AG09309 (cell line): ENCODE measurements at places on chromosomes 7 and 10.

DNA sequence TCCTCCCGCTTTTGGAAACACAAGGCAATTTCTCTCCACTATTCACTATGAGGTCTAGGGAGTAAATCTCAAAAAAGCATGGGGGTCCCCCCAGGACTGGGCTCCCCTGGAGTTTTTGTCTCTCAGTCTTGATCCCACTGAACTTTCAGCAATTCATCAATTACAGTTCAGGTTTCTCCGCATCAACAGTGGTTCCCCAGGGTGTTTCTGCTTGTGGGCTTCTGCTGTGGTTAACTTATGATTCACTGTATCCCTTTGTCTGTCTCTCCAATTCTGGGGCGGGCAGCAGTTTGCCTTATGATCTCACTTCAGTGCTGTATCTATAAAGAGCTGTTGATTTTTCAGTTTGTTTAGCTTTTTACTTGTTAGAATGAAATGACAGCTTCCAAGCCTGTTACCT is 142.6 kb upstream of the CDC14C start:
- no peak for DNase-seq

- no peak for DNase-seq
These were observed 48.3 kb upstream of the FAM171A1 start for GRCh38 chr10:15419279-15419874.

DNA sequence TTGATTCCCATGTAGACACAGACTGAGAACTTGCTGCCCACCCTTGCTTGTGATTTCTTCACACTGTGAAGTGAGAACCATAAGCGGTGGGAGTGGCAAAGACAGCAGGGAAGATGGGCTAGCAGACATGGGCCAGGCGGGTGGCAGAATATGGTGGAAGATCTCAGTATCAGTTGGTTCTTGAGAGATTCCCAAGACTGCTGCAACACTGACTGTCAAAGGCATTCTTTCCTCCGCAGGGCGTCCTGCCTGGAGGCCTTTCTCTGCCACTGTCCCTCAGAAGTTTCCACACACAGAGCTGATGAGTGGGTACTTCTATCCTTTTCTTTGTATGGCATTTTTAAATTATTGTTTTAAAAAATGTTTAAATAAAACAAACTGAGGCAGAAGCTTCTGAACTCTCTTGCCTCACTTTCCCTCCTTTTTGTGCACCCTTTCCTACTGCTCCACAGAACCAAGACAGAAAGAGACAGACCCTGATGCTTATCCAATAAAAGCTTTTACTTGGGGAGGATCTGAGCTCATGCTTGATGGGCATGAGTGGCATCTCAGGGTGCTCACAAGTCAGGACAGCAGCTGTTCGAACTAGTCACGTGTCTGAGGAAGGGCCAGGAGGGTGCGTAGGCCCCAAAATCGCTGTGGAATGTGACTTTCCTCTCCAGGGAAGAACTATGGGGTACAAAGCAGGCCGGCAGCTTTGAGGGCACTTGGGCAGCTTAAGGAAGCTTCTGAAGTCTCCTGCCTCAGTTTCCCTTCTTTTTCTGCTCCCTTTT is 104.7 kb upstream of the PCGF5 start:
- DNase-seq = no peak

DNA sequence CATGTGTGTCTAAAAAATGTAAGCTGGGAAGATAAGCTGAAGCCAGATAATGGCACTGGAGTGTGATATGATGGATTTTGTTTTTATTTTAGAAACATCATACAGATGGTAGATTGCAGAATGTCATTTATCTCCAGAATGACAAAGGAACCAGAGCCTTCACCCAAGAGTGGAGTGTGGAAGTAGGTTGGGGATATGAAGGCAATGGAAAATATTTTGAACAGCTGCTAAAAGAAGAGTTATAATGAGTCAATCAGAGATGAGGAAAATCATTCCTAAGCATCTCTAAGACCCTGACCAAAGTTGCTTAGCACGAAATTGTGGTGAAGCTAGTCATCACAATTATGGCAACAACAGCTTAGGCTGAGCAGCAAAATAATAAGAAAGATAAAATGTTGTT is 39.8 kb upstream of the POM121L12 start:
- no peak for DNase-seq

- DNase-seq = no peak
These were observed 67.4 kb upstream of the ZNF438 start for GRCh38 chr10:31099094-31099493.

GRCh38 chr10:60818134-60818770 is 40.0 kb downstream of the CDK1 start:
- DNase-seq = peak; percentile 70
